ENCODE measurements at places on chromosomes 3 and 15.

DNA sequence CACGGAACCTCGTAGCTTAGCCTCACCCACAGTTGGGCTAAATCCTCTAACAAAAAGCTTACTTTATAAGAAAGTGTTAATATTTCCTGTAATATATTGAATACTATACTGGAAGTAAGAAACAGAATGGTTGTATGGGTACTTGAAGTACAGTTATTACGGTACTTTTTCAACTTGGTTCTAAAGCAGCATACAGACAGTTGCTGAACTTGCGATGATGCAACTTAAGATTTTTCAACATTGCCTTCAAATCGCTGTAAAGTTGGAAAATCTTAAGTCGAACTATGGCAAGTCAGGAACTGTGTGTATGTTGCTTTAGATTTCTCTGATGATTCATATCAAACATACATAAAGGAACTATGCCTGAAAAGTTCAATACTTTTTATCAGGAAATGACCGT, 204.4 kb upstream of the C2CD4B start:
- DNase-seq, result no peak

DNA sequence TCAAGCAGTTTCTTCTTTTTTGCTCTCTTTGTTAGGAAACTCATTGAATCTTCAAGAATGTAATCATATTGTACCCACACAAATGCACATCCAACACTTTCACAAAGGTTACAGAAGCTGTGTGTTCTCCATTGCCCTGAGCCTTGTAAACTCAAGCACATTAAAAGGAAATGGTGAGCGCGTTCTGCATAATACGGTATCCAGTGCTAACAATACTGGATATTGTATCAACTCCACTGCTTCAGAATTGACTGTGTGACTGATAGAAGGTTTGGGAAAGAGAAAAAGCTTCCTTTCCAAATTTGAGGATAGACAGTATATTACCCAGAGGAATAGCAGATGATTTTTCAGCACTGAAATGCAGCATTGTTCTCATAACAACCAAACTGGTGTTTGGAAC, 268.9 kb upstream of the RBMS3 start:
- no peak for DNase-seq

DNA sequence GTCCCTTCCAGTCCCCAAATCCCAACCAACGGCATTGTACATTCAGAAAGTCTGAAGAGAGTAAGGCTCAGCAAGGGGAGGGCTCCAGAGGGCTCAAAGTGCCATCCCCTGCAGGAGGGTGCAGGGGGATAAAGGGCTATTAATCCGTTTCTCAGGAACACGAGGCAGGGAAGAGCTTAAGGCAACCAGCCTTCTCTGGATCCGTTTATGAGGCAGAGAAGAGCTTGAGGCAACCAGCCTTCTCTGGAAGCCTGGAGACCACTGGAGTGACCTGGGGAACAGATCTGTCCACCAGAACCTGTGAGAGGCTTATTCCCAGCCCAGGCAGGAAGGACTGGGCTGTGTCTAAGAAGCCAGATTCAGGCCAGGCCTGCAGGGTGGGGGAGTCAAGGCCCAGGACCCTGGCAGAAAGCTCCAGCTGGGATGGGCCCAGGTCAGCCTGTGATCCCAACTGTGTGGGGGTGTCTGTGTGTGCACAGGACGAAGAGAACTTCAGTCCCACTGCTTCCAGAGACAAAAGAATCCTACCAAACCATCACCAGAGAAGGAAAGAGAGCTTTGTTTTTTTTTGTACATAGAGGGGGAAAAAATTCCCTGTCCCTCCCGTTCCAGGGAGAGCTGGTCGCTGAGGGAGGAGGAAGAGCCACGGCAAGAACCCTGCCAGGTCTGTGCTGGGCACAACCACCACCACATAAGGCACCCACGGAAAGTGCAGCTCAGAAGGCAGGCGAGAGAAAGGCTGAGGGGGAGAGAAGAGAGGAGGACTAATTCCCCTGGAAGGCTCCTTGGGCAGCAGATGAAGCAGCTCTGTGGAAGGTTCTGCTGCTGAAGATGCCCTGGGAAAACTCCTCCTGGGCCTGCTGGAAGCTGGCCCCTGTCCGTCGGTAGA, 1.6 kb upstream of the ULK3 start:
- DNase-seq, result no peak

DNA sequence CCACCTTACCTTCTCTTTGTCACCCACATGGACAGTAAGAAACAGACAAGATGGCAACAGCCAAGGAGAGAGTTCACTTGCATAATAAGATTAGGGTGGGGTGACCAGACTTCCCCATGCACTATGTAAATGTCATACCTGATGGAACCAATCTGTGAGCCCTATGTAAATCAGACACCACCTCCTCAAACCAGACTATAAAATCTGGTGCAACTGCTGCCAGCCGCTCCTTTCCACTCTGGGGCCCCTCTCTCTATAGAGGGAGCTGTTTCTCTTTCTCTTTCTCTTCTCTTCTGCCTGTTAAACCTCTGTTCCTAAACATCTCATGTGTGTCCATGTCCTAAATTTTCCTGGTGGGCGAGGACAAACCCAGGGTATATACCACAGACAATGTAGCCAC, 405.5 kb upstream of the CNTN4 start:
- DNase-seq, result no peak

DNA sequence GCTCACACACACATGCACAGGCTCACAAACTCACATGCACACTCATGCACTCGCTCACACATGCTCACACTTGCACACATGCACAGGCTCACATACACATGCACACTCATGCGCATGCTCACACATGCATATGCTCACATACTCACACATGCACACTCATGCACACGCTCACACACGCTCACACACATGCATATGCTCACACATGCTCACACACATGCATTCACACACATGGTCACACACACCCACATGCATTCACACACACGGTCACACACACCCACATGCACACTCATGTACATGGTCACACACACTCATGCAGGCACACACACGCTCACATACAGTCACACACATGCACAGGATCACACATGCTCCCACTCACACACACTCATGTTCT, 132.8 kb upstream of the SMAD3 start:
- no peak for DNase-seq

GRCh38 chr3:141387516-141387915, 19.2 kb downstream of the ZBTB38 start:
- DNase-seq, result no peak

Measured in GM04504 (cell line).